Astrocyte of the spinal cord (primary cell): ENCODE measurements at places on chromosomes 6 and 20.

DNA sequence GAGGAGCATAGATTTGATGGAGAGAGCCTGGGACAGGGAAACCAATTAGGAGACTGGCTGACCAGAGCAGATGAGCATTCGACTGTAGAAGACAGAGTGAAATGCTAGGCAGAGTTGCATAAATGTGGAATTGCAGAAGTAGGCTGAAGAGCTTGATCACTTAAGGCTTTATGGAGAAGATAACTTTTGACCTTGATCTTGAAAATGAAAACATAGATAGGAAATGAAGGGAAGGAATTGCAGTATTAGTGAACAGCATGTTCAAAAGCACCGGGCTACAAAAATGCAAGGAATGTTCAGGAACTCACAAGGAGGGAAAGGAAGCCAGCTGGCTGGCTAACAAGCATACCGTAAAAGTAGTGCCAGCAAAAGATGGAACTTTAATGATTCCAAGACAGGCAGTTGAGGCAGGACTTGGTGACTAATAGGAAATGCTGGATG is 20.5 kb upstream of the LTV1 start:
- DNase-seq: peak; percentile 45

- DNase-seq: no peak
Observed at GRCh38 chr6:129921169-129921817, 60.2 kb upstream of the TMEM244 start.

DNA sequence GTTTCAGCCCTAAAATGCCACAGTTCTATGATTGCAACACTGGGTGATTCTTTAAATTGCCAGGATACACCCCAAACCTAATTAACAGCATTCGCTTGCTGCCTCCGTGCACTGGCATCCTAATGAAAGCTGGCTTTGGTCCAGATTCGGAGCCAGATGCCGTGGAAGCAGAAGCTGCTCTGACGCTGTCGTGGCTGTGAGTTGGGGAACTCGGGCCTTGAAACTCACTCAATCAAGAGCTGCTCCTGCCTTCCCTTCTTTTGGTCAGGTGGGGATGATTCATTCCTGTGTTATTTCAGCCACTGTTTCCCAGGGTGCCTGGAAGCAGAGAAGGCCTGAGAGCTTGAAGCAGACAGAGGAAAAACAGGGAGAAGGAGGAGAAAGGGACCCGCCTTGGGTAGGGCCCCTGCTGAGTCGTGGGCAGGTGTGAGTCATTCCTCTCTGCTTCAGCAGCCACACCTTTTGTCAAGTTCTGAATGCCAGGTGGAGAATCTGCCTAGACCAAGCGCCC is 36.2 kb upstream of the DSP start:
- peak; percentile 68 for DNase-seq

GRCh38 chr6:168106633-168107005 is 27.6 kb upstream of the FRMD1 start:
- no peak for DNase-seq

DNA sequence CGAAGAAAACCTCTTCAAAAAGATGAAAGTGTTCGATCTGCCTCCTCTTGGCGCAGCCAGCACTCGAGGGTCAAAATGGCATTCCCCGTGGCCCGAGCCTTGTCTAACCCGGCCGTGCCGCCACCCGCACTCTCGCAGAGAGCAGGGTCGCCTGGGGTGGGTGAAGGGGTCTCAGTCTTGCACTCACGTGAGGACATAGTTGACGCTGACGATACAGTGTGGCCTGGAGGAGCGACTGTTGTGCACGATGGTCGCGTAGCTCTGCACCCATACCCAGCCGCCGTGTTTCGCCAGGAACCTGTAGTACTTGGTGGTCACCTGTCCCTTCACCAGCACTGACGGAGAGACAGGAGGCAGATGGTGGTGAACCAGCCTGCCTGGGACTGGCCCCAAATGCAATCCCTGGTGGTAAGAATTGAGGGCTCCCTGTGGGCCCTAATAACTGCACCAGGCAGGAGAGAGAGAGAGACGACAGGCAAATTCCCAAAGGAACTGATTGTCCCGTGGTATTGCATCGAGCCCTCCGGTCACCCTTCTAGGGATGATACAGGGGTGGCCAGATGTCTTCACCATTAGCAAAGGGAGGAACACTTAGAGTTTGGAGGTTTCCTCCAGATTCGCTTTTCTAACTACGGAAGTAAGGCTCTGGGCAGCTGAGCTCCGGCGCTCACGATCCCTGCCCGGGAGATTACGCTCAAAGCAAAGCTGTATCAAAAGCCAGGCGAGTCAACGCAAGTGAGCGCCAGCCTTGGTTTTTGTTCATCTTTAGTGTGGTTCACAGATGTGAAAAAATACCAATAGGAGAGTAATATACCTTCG is 17.4 kb downstream of the SIM1 start:
- no peak for DNase-seq

DNA sequence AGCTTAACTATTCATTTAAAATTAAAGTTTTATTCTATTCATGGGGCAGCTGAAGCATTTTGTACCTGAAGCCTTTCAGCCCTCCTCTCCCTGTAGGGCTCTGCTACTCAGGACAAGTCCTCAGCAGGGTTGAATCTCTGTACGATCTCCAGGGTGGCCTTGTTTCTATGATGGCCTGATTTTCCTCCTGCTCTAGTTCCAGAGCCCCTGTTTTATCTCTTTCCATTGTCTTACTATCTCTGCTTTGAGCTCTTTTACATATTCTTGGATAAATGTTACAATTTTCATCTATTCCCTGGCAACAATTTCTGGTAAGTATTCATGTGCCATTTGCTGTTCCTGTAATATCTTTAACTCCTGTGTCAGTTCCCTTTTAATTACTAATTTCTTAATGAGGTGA is 19.8 kb upstream of the MYL9 start:
- DNase-seq: no peak
